ENCODE measurements at places on chromosomes 3 and 15.

DNA sequence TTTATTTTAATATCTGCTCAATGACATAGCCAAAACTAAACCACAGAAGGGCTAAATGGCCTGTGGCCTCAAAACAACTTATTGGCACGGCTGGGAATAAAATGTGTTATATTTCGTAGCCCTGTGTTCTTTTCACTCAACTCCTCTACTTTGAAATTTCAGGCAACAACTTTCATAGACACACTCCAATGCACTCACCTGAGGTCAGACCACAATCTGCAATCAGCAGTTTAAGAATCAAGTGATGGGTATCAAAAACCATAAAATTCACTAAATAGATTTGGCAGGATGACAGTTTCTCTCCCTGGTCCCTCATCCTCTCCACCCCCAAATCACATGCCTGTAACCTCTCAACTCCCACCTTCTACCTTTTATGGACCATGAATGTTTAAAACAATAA, 2.0 kb upstream of the CD200R1 start:
- no peak for DNase-seq

GRCh38 chr15:88628018-88628654, 7.0 kb downstream of the AEN start:
- no peak for DNase-seq

GRCh38 chr3:10093678-10094077, 14.4 kb downstream of the FANCD2OS start:
- DNase-seq: no peak

DNA sequence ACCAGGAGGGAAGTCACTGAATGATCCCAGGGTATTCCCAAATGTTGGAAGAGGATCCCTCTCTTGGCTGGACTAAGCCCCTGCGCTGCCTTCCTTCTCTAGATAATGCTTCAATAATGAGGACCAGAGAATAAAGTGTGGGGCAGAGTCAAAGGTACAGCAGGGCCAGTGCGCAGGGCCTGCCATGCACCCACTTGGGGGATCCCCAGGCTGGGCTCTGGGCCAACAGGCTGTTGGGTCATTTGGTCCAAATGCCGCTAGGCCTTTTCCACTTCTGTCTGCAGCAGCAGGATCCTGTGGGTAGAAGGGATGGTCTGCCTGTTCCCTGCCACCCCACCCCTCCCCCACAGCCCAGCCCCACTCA, 5.7 kb upstream of the CLK3 start:
- no peak for DNase-seq

DNA sequence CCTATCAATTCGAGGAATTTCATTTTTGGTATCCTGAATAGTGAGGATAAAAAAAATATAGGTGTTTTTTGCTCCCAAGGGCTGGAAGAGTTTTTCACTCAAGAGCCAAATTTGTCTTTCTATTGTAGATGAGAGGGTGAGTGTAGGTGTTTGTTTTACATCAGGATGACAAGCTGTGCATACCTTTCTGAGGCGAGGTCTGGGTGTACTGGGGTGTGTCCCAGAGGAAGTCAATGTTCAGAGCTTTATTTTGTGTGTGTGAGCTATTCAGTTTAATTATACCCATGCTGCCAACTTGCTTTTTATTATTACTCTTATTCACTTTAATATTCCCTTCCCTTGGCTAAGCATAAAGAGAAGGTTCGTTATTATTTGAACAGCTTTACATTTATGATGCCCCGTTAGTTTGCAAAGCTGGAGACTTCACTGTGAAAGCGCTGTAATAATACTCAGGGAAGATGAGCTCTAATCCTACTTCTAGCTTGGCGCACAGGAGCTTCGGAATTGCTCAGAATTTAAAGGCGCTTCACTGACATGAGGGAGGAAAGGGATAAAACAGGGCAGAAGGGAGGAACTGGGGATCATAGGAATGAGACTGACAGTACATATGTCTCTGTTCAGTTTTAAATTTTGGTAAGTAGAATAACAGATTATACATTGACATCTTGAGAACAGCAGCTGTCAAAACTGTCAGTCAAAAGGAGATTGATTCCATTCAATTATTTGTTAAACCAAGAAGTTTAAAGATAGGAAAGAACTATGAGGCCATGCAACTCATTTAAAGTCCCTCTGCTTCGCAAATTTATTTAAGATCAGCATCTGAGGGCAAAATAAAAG, 117.7 kb upstream of the TP63 start:
- DNase-seq: peak; percentile 1

- no peak for DNase-seq
Measured at GRCh38 chr3:57644740-57645139, 47.6 kb upstream of the ARF4 start.

DNA sequence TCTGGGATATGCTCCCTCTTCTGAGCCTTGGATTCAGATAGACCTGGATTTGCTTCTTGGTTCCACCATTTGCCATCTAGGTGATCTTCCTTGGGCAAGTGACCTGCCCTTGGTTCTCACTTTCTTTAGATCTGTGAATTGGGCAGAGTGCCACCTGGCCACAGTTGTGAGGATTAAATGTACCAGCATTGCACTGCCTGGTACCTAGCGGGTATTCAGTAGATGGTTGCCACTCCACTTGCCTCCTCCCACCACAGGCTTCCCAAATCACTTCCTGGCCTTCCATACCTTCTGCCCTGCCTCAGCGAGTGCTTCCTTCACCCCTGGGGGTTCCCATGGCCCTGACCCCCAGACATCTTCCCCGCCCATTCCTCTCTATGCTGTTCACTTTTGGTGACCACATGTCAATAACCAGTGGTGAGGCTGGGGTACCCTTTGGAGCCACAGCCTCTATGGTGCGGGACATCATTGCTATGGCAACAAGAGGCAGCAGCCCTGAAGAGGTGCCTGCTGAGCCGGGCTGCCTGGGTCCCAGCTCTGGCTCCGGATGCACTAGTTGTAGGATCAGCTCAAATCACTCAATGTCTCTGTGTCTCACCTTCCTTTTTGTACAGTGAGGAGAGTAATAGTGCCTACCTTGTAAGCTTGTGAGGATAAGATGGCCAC, 40.5 kb downstream of the CMTM7 start:
- no peak for DNase-seq

DNA sequence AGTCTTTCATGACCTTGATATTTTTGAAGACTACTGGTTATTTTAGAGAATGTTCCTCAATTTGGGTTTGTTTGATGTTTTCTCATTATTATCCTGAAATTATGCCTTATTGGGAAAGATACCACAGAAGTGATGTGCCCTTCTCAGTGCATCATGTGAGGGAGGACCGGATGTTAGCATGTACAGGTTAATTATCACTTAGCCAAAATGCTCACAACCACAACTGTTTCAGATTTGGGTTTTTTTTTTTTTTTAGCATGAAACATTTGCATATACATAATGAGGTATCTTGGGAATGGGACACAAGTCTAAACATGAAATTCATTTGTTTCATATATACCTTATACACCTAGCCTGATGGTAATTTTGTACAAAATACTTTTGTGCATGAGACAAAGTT, 59.8 kb downstream of the PIK3R4 start:
- DNase-seq: no peak

GRCh38 chr15:72222393-72222792, 8.6 kb downstream of the PKM start:
- DNase-seq: no peak

GRCh38 chr15:32107477-32108080, 77.3 kb downstream of the CHRNA7 start:
- DNase-seq: no peak

All from nucleus accumbens (tissue), 56 donors.